ENCODE measurements at places on chromosomes 3 and 15.

- DNase-seq: no peak
Observed at GRCh38 chr3:185630182-185630622, 44.1 kb downstream of the SENP2 start.

DNA sequence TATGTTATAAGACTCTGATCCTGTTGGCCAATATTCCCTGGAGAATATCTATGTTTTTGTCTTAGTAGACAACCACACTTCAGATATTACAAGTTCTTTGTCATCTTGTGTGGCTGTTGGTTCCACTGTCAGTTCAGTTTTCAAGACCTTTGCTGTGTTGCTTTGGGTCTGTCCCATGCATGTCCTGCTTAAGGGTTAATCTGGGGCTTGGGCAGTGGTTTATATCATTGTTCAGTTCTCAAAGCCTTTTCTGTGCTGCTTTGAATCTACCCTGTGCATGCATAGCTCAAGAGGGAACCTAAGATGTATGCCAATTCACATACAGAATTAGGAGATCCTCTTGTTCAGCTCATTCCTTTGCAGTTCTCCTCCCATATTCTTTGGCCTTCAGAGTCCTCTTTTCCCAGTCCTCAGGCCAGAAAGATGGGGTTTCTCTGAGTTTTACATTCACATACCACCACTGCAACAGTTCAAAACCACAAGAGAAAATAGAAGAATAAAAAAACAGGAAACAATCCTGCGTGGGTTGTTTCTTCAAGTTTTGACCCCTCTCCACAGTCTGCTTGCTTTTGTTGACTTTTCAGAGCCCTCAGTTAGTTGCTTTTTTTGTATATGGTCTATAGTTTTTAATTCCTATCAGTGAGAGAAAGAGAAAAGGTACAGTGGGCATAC lies 21.6 kb downstream of the BUB1B start:
- no peak for DNase-seq

DNA sequence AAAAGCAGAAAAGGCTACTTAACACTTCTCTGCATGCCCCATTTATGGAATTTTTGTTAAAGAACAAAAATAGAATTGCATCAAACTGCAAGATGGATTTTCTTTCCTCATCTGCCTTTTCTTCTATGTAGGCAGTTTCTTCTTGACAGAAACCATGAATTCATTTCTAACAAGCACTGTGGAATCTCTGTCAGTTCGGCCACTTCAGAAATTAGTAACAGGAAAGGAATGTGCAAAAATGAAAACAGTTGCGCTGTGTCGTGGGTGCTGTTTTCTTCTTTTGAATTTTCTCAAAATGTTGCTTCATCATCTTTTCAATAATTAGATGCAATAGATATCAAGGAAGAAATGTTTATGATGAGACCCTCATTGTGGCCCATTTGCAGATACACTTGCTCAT lies 151.6 kb downstream of the FOXB1 start:
- DNase-seq: no peak

GRCh38 chr3:151816091-151816604 lies 2.2 kb downstream of the AADAC start:
- DNase-seq: no peak

- no peak for DNase-seq
Observed at GRCh38 chr3:187888701-187889100, 143.4 kb upstream of the BCL6 start.

DNA sequence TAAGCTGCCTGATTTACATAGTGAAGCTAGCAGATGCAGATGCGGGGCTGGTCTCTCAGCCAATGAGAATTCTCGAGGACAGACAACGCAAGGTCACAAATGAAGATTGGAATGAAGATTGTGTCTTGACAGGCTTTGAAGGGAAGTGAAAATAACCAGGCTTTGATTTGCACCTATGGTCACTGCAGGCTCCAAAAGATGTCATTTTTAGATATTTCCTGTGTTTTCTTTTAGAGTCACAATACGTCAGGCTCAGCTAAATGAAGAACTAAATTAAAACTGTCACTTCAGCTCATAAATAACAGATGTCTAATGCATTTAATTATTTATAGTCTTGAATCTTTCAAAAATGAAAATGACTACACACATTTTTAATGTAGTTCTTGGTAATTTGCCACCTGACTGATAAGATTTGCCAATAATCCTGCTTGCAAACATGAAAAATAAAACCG lies 99.5 kb downstream of the SQOR start:
- DNase-seq: no peak

- no peak for DNase-seq
Observed at GRCh38 chr3:185207931-185208746, 45.7 kb downstream of the EHHADH start.

DNA sequence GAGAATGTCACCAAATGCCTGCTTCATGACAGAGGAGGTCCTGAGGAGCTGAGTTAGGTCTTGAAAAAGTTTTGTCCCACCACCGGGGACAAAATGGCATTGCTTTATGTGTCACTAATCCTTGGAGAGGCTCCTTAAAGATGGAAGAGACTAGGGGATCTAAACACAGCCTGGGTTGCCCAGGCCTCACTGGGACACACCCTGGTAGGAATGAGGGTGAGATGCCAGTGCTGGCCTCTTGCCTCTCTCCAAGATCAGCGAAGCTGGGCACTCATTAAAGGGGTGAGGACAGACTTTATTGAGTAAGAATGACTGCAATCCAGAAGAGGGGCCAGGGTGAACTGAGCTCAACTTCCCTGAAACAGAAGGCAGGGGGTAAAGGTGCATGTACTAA lies 58.5 kb upstream of the KLF13 start:
- no peak for DNase-seq

- DNase-seq: no peak
Observed at GRCh38 chr3:50174947-50175524, 16.4 kb upstream of the GNAT1 start.

DNA sequence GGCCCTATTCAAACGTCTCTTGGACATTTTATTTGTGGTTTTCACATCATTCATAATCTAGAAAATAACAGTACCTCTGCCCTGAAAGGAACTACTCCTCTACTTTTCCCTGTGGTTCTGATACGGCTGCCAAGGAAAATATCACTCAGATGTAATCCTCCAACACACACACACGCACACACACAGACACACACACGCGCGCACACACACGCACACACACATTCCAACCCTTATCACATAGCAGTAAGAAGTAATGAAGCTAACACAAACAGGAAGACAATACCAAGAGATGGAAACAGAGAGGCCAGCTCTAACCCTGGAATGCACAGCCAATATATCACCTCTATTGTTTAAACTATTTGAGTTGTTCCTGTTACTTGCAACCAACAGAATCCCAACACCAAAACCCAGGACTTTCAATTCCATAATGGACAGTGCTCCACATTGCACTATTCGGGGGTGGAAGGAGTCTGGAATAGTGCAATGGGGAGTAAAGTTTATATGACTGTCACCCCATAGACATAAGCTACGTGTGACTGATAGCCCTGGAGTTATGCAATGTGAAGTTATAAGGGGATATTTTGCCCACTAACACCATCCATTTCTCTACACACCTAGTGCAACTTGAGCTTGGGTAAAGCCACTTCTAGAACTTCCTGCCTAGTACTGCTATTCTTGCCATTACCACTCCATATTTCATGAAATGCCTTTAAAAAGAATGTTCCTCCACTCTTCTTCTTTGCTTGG lies 71.3 kb upstream of the FNDC3B start:
- no peak for DNase-seq

DNA sequence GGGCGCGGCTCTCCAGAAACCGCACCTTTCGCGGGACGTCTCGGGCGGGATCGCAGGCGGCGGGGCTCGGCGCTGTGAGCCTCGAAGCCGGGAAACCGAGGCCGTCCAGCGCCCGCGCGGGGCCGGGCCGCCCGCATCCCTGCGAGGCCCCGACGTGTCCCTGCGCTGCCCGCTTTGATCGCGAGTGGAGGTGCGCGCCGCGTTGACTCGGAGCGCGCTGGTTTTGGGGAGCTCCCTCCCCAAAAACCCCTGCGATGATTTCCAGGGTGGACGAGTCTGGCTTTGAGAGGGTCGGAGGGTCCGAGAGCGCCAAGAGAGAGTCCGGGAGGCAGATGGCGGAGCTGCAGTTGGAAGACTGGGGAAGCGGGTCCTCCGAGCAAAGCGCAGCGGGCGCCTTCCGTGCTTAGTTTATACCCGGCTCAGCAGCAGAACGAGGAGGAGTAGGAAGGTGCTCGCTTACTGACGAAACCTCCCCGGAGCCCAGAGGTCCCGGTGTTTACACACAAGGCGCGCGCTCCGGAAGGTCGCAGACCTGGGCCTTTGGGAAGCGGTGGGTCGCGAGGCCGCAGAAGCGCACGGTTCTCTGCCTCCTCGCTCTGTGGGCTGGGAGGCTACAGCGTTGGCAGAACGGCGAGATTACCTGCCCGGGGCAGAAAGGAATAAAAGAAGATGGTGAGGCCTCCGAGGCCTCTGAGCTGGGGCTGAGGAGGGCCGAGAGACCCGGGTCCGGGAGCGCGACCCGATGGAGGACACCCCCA lies 687 bp downstream of the ALDH1A3 start:
- DNase-seq: no peak

DNA sequence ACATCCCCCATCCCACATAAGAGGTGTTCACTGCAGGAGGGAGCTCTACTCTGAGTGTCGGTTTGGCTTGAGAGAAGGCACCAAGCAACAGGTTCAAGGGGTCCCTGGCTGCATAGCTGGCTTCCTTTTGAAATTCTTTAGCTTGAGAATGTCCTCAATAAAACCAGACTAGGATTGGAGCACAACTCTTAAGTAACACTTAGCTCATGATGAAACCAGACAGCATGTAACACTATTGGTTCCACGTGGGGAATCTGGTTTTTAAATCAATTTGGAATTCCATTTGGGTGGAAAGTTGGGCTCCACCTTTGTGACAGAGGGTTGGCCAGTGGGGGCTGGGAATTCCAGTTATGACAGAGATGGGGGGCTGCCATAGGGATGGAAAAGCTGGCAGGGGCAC lies 281.2 kb downstream of the TLE3 start:
- no peak for DNase-seq

DNA sequence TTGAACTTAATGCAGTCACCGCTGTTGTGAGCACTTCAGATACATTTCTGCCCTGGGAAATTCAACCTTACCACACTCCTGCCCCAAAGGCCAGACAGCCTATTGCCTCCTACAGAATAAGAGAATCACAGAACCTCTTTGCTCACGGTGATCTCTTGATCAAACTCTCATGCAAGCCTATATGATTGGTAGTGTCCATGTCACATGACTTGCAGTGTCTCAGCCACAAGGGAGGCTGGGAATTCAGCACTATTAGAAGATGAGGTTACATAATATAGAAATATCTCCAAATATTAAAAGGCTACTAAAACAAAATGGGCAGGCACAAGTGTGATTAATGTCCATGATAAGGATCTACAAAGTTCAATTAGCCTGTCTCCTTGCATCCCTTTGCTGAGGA lies 3.8 kb upstream of the PCOLCE2 start:
- DNase-seq: no peak

DNA sequence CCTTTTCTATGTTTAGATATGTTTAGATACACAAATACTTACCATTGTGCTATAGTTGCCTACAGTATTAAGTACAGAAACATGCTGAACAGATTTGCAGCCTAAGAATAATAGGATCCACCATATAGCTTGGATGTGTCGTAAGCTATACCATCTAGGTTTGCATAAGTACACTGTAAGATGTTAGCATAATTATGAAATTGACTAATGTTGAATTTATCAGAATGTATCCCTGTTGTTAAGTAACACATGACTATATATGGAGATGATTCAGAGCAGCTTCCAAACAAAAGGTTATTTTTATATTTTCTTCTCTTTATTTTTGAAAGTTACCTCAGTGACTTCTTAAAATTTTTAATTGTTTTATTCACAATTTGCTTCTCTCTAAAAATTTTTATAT lies 2.4 kb downstream of the SLC28A2 start:
- DNase-seq: no peak

GRCh38 chr3:184016811-184017671 lies 643 bp downstream of the ABCC5 start:
- peak; percentile 29 for DNase-seq

- DNase-seq: no peak
Observed at GRCh38 chr15:95327661-95328060, 1002.8 kb upstream of the NR2F2 start.

- DNase-seq: no peak
Observed at GRCh38 chr3:94429517-94429916, 366.7 kb downstream of the NSUN3 start.

DNA sequence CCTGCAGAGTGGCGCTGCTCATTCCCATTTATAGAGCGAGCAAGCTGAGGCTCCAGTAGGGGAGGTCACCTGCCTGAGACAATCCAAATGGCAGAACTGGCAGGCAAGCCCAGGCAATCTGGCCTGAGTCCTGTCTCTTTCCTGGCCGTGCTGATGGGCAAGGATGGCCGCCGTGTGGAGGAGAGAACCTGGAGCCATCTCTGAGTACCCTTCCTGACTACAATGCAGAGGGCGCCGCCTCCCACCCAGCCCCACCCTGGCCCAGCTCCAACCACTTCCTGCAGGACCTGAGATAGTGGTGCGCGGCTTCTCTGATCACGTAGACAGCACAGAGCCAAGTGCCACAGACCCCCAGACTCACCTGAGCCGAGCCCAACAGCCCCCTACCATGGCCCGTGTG lies 7.0 kb downstream of the TLR9 start:
- DNase-seq: no peak

GRCh38 chr15:96356494-96357455 lies 26.3 kb downstream of the NR2F2 start:
- DNase-seq: peak; percentile 19

DNA sequence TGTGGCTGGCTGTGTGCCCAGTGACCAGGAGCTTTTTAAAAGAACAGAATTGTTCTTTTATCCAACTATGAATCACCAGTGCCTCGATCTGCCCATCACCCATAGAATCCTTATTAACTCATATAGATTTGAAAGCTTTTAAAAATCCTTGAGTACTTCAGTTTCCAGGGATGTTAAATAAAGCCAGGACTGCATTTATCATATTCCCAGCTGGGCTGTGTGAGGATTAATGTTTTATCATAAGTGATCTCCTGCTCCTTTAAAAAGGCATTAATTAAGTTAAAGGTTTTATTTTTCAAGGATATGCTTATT lies 234.0 kb downstream of the MYRIP start:
- DNase-seq: no peak

DNA sequence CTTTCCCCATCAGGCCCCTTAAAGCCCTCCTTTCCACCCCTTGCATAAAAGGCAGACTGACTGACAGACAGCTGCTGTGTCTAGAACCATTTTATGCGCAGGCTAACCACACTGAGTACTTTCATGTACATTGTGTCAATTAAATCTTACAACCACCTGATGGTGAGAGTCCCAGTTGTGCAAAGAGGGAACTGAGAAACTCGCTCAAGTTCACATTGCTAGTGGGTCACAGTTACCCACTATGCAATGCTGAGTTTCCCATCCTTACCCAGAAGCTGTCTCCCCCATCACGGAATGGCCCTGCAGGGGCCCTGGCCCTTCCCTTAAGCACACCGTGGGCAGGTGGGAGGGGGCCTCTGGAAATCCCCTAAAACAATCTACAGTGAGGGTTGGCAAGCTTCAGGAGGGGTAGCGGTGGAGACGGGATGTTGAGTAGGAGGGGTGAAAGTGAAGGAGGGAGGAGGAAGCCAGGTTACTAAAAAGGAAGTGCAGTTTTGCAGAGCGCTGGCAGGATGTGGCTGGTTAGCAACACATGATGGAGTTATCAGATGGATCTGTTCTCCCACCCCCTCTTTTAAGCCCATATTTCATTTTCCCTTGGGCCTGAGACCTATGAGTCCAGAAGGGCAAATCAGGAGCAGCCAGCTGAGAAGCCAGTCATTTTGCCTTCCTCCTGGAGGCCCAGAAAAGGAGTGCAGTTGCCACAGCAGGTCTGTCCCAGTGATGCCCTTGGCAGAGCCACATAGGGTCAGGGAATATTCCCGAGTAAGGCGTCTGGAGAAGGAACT lies 30.0 kb downstream of the STARD5 start:
- DNase-seq: peak; percentile 24

- no peak for DNase-seq
Observed at GRCh38 chr15:51494411-51495314, 127.9 kb downstream of the DMXL2 start.

- DNase-seq: no peak
Observed at GRCh38 chr3:124441766-124442165, 288.5 kb upstream of the UMPS start.
